ENCODE measurements at places on chromosomes 6 and 20.
A peak's percentile ranks its signal among the peaks of the same experiment; 100 is the strongest.

DNA sequence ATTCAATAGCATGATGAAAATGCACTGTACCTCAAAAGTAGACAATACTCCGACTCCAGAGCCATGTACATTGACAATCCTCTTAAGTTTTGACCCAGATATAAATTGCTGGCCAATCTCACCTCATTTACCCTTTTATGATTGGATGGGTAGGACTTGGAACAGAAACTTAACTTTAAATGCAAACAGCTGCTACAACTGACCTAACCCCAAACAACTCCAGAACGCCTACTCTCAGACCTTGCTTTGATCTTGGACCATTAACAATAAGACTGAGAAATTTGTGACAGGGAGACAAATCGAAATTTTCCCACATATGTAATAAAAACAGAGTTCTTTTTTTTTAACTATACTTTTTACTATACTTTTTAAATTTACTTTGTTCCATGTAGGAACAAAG, 200.5 kb upstream of the MCHR2 start:
- no peak for DNase-seq

- DNase-seq = no peak
Measured at GRCh38 chr20:17860301-17861197, 108.0 kb downstream of the SNX5 start.

GRCh38 chr20:45100563-45101245, at the start of gene KCNS1:
KCNS1 (minus strand) TSS chr20:45101127; CDS start chr20:45099236, 1,891 bp downstream.
- DNase-seq = peak; percentile 37

GRCh38 chr6:90846824-90847223, 260.0 kb upstream of the MAP3K7 start:
- no peak for DNase-seq

- DNase-seq = no peak
Measured at GRCh38 chr6:159181914-159182313, 12.7 kb downstream of the FNDC1 start.

GRCh38 chr6:167350731-167351655, 26.1 kb downstream of the TTLL2 start:
- peak; percentile 25 for DNase-seq

GRCh38 chr6:161418463-161418945, 144.6 kb upstream of the AGPAT4 start:
- DNase-seq = peak; percentile 61

- no peak for DNase-seq
Measured at GRCh38 chr6:11218102-11218442, 14.4 kb downstream of the NEDD9 start.

DNA sequence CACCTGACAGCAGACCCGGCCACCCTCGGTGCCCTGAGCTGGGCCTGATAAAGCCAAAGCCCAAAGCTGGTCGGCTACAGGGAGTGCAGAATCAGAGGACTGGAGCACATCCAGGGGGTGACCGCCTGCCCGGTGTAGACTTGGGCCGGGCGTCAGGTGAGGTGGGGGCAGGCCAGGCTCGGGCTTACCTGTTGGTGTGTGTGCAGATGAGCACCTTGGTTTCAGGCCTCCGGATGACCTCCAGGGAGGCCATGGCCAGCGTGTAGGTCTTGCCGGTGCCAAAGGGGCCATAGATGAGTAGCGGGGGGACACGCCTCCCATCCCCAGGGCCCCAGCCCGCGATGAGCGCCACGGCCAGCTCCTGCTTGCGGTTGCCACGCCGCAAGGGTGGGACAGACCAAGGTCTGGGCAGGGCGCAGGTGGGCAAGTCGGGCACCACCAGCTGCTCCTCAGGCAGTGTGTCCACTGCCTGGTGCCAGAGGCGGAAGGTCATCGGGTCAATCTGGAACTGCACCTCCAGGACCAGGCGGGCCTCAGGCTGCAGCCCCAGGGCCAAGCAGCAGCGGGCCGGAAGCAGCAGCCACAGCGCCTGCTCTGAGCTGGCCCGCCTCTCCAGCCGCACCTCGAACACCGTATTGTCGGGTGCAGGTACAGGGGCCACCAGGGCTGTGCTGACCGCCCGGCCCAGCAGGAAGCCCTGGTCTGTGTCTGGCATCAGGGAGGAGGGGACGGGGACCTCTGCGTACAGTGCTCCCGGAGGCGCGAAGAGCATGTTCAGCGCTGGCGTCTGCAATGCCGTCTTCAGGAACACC, 5.7 kb downstream of the HELZ2 start:
- no peak for DNase-seq

GRCh38 chr6:61210549-61210948, 1075.5 kb downstream of the KHDRBS2 start:
- DNase-seq = no peak

GRCh38 chr6:159416891-159417560, 247.8 kb downstream of the FNDC1 start:
- peak; percentile 25 for DNase-seq

DNA sequence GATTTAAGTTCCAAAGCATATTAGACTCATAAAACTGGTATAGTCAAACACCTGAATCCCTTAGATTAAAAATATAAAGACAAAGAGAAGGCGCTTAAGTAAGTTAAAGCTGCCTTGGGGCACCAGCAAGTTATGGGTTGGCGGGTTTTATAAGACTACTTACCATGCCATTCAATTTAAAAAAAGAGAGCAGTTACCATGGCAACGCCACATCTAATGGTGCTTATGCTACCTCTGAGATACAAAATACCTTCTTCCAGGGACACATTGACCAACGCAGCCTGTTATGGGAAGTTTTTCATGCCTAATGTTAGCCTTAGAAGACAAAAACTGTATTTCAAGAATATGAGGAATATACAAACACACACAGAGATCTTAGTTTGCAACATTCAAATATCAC, 713.6 kb downstream of the RNF144B start:
- no peak for DNase-seq

DNA sequence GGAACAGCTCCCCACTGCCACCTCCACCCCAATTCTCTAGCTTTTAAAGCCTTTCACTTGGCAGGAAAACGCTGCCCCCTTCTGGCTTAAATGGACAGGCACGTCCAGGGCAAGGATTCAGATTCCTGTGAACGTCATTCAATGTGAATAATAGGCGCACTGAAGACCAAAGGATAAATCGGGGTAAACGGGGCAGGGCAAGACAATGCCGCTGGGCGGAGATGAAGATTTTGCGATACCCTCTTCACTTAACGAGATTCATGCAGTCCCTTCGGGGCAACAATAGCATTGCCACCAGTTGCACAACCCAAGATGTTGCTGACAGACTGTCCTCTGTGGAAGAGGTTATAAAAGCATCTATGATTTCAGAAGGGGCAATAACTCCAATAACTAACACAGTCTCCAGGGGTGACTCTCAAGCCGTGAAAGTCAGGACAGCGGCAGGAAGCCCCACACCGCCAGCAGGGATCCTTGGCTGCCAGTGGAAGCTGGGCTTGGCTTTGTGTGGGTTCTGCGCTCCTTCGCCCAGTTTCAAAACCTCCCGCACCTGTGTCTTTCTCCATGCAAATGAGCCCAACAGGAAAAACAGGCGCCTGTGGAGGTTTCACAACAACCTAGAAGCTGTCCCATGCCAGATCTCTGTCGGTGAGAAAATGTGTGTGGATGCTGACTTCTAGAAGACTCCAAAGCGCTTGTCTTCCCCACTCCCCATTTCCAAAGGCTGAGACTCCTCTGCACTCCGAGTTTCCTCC, 291.8 kb downstream of the BMP7 start:
- peak; percentile 72 for DNase-seq

- DNase-seq = no peak
Measured at GRCh38 chr20:10637031-10637559, 36.7 kb downstream of the JAG1 start.

- no peak for DNase-seq
Measured at GRCh38 chr6:89438248-89438647, 5.3 kb downstream of the ANKRD6 start.

DNA sequence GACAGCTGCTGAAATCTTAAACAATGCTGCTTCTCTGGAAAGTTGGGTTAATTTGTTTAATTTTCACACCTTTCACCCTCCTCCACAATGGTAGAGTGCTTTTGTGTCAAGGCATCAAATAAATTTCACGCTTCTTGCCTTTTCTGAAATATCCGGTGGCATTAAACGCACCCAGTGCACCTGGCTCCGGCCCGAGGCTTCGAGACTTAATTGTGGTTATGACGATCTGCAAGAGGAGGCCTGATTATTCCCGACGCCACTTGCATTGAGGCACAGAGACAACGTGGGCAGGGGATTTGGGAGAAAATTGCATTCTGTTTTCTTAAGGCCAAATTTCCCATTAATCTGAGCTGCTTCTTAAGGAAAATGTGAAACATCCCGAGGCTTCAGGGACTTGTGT, 152.2 kb downstream of the CDH4 start:
- no peak for DNase-seq

GRCh38 chr6:56642366-56643261, at the start of gene DST:
DST (minus strand) TSS chr6:56642889.
- DNase-seq = peak; percentile 88

GRCh38 chr20:46240065-46240464, 68.2 kb downstream of the CDH22 start:
- DNase-seq = no peak

DNA sequence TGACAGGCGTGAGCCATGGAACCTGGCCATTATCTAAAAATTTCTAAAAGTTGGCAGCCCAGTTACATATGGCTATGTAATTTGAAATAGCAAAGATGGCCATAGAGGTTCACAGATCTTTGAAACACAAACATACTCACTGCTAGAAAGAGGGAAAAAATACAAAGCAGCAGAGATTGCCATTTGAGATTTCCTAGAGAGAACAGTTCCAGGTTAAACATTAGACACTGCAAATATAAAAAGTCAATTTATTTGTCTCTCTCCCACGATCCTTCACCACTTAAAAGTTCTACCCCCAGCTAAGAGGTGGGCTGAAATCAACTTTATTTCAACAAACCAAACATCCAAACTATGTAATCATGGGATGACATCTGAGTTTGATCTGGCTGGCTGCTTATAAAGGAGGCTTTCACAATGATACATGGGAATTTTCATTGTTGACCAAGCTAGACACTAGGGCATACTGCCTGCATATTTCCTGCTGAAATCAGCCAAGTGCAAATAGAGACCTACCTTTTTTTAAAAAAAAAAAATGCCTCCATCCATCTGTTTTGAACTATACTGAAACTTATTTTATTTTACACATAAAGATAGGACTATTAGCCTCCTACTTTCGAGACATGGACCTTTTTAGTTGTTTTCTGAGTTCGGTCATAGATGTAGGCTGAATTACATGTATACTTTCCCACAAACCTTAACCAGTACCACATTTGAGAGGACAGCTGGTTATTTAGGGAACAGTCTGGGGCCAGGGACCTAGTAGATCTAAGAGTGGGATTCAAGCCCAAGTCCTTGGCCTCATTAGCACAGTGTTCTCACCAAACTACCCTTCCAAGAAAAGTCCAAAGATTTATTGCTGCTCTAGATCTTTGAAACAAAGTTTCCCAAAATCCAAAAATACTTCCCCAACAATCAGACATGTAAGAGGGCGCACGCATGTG, 16.6 kb downstream of the DCDC2 start:
- no peak for DNase-seq

DNA sequence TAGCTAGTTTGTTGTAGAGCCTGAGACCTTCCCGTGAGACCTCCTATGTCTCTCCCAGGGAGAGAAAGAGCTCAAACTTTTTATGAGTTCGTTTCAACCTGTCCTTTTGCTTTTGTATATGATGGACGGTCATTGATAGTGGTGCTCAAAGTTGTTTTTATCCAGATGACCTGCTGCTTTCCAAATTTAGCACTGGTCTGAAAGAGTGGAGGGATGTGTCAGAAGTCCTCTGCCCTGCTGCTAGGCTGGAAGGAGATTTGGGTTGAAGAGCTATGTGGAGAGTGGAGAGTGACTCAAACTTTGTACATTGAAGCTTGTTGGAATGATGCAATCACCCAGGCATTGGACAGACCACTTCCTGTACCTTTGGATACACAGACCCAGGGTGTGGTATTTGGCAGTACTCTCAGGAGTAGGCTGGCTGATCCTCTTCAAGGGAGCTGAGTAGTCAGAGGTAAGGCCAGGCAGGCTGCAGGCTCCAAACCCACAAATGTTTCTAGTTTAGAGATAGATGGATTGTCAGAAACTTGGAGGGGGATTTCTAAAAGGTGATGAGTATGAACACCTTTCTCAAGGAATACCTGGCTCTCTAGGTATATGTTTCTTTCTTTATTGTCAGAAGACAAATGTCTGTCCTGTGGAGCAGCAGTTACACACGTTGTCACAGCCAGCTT, 49.4 kb upstream of the RREB1 start:
- DNase-seq = peak; percentile 87

GRCh38 chr6:138873191-138873590, 77.3 kb downstream of the ECT2L start:
- no peak for DNase-seq

DNA sequence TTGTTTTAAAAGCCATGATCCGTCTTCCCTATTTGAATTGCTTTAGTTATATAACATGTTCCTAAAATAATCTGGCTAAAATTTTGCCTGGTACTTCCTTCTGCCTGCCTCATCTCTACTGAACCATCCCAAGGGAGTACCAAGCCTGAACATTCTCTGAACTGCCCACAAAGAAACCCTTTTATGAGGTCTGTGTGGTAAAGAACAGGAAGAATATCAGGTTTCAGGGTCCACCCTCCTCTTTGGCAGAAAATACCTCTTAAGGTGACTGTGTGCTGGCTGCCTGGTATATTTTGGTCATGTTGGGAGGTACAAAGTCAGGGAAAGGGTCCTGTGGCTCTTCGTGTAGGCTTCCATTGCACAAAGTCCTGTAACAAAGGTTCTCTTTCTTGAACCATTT, 574.1 kb upstream of the CHD6 start:
- no peak for DNase-seq

- DNase-seq = peak; percentile 48
Measured at GRCh38 chr20:36273414-36274180, 32.5 kb upstream of the DLGAP4 start.

GRCh38 chr6:31776485-31776988, 591 bp downstream of the VWA7 start:
- no peak for DNase-seq

GRCh38 chr6:136968837-136969236, 46.7 kb downstream of the SLC35D3 start:
- DNase-seq = no peak

DNA sequence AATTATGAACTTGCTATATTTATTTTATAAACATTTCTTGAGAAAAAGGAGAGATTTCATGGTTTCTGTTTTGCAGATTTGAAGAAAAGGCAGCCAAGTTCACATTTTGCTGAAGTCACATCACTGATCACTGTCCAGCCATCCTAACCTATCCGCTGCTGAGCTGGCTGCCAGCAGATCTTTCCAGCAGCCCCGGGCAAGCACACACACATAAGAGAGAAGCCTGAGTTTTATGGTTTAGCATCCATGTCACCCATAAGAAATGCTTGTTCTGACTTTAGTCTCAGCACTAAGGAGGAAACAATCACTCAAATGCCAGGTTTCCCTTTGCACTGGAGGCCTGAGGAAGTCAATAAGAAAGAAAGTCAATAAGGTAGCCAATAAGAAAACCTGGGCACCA, 287.1 kb downstream of the SMOC2 start:
- DNase-seq = no peak

GRCh38 chr20:49785852-49786175, 26.8 kb upstream of the SLC9A8 start:
- no peak for DNase-seq

- DNase-seq = no peak
Measured at GRCh38 chr6:14759976-14760672, 485.7 kb upstream of the JARID2 start.

- no peak for DNase-seq
Measured at GRCh38 chr20:7231303-7231702, 463.8 kb downstream of the BMP2 start.

Data from AG08395 (cell line).